H7 (cell line): ENCODE measurements at places on chromosomes 1 and 21.
A peak's percentile ranks its signal among the peaks of the same experiment; 100 is the strongest.

GRCh38 chr1:16615253-16616252 lies 2.2 kb upstream of the NBPF1 start:
- peak; percentile 45 for DNase-seq

GRCh38 chr1:152747831-152748230 lies 10.0 kb upstream of the KPRP start:
- no peak for DNase-seq

- no peak for DNase-seq
Measured at GRCh38 chr1:208134491-208134890, 109.7 kb downstream of the PLXNA2 start.

- no peak for DNase-seq
Measured at GRCh38 chr1:25524568-25525360, 18.6 kb upstream of the LDLRAP1 start.

GRCh38 chr1:16252912-16253311 lies 15.9 kb upstream of the CPLANE2 start:
- DNase-seq: no peak

- DNase-seq: no peak
Measured at GRCh38 chr1:228860911-228861831, 125.9 kb downstream of the RHOU start.

DNA sequence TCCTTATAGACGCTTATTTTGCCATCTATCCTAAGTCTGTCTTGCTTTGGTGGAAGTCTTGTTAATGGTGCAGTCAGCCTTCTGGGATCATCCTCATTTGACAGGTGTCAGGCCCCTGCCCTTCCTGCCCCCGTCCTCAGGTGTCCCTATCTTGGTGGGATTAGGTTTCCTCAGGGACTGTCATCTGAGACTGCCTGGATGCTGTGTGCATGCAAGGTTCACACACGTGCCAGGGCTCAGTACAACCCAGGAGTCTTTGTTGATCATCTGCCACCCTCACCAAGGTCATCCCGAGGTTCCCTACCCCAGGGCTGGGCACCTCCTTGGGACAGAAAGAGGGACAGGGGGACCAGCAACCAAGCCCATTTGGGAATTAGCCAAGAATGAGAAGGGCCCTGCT lies 18.0 kb downstream of the PADI2 start:
- no peak for DNase-seq

- DNase-seq: no peak
Measured at GRCh38 chr1:201955729-201956143, 433 bp downstream of the TIMM17A start.

DNA sequence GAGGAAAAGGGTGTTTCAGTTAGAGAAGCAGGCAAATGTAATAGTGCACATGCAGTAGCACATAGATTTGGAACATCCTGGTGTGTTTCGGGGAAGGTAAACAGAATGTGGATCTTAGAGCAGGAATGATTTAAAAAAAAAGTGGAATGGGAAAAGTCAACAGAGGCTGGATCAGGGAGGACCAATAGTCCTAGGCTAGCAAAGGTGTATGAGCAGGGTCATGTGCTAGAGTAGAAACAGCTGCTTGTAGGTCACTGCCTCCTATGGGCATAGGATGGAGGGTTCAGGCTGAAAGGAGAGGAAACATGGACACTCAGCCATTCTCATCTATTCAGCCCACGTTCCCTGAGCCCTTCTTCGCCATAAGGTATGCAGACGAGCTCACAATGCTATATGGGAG lies 3.7 kb upstream of the KPNA6 start:
- peak; percentile 58 for DNase-seq

DNA sequence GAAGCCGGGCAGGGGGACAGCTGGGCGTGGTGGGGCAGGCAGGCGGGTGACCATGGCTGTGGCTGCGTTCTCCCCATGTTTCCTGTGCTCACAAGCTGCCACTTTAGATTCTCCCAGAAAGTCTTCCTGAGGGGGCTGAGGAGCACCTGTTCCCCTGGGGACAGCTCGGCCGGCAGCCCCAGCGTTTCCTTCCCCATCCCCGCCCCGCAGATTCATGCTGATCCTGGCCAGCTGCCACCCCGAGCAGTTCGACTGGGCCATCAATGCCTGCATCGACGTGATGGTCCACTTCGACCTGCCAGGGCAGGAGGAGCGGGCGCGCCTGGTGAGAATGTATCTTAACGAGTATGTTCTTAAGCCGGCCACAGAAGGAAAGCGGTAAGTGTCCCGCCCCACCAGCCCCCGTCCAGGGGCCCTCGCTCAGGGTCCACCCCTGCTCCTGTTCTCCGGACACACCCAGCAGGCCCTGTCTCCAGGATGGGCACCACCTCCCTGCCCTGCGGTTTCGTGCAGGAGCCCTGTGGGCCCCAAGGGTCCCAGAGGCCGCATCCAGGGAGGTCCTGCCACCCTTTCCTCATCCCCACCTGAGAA lies 10.9 kb upstream of the ATAD3B start:
- DNase-seq: peak; percentile 20

DNA sequence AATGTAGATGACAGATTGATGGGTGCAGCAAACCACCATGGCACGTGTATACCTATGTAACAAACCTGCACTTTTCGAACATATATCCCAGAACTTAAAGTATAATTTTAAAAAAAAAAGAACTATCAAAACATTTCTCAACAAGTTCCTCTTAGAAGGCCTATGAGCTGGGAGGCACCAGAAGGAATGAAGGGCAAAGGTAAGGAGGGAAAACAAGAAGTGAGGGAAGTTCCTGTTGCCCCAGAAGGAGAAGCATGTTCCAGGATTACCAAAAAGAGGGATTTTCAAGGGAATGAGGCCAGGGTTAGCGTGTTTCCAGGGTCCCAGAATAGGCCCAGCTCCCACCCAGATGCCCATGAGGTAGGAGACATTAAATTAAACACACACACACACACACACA lies 361.0 kb downstream of the SETD4 start:
- DNase-seq: no peak

GRCh38 chr1:35564884-35565741 lies 7.5 kb downstream of the NCDN start:
- peak; percentile 45 for DNase-seq

GRCh38 chr1:230610589-230610988 lies 31.7 kb upstream of the COG2 start:
- DNase-seq: no peak

- DNase-seq: peak; percentile 19
Measured at GRCh38 chr1:171984850-171985485, 143.7 kb downstream of the DNM3 start.

DNA sequence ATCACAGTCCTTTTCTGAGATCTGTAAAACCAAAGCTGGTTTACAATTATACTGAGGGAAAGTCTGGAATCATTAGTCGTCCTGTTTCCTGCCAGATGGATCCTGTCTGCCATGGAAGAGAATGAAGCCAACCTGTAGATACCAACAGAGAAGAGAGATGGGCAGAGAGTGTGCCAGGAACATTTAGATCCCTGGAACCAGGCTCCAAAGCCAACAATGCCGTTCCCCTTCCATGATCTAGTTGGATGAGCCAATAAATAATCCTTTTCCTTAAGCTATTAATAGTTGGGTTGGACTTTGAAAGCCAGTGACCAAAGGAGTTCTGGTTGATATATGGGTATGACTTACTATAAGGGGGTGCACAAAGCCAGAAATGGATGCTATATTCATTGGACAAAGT lies 15.0 kb downstream of the CAPN8 start:
- DNase-seq: no peak

DNA sequence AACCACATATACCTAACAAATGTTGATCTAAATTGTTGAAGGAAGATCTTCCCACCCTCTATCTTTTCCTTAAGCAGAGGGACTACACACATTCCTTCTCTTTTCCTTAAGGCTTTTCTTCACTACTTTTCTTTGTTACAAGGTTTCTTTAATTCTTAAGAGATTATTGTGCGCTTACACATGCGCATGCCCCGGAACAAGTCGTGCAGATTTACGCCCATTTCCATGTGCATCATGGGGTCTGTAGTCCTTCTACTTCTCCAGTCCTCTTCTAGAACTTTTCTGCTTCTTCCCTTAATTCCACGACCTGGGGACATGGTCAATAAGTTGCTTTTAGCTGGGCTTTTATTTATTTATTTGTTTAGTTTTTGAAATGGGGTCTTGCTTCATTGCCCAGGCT lies 1.7 kb upstream of the CHRNB2 start:
- DNase-seq: no peak
